ENCODE measurements at places on chromosomes 7 and 10. TPM values are rescaled to one million over a fixed set of nuclear protein-coding genes. Genes with fewer than 3 reads are reported as not detected.

- H3K4me3 ChIP-seq: no peak overlapping the region
- no peaks in the 10 kb centered on the region for H3K27me3 ChIP-seq
- no peaks in the 10 kb centered on the region for H3K36me3 ChIP-seq
- DNase-seq: peak; percentile 75
- no peak overlapping the region for H3K27ac ChIP-seq
Observed at GRCh38 chr10:101028446-101029337, 2.2 kb downstream of the PDZD7 start.

- peaks cover 8% of the 10 kb centered on the region for H3K27me3 ChIP-seq
- H3K4me3 ChIP-seq: no peak overlapping the region
- DNase-seq: peak; percentile 27
Observed at GRCh38 chr10:124262971-124263370, 155.8 kb downstream of the OAT start.

DNA sequence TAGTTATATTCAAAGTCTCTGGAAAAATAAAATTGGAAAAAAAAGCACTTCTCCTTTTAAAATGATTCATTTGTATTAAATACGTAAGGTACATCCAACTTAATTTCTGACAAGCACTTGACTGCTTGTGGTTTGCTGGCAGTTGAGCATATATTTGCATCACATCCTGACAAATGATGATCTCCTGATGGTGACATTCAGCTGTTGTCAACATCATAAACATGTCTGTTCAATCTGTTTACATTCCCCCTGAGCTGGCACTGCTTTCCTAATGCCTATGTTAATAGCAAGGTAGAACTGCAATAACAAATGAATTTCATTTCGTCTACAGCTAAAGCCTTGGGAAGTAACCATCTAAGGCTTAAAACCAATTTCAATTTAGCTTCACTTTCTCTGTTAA is 24.4 kb downstream of the TSPAN12 start:
- H3K27ac ChIP-seq: no peak overlapping the region
- no peak overlapping the region for H3K4me3 ChIP-seq
- no peaks in the 10 kb centered on the region for H3K4me1 ChIP-seq
- peaks cover 20% of the 10 kb centered on the region for H3K36me3 ChIP-seq

- DNase-seq: no peak
- peaks cover 6% of the 10 kb centered on the region for H3K27me3 ChIP-seq
- no peak overlapping the region for H3K4me3 ChIP-seq
- peaks cover 4% of the 10 kb centered on the region for H3K4me1 ChIP-seq
Observed at GRCh38 chr7:151447312-151447711, 7.4 kb upstream of the CRYGN start.

The ASB10 gene
- not detected for total RNA-seq

DNA sequence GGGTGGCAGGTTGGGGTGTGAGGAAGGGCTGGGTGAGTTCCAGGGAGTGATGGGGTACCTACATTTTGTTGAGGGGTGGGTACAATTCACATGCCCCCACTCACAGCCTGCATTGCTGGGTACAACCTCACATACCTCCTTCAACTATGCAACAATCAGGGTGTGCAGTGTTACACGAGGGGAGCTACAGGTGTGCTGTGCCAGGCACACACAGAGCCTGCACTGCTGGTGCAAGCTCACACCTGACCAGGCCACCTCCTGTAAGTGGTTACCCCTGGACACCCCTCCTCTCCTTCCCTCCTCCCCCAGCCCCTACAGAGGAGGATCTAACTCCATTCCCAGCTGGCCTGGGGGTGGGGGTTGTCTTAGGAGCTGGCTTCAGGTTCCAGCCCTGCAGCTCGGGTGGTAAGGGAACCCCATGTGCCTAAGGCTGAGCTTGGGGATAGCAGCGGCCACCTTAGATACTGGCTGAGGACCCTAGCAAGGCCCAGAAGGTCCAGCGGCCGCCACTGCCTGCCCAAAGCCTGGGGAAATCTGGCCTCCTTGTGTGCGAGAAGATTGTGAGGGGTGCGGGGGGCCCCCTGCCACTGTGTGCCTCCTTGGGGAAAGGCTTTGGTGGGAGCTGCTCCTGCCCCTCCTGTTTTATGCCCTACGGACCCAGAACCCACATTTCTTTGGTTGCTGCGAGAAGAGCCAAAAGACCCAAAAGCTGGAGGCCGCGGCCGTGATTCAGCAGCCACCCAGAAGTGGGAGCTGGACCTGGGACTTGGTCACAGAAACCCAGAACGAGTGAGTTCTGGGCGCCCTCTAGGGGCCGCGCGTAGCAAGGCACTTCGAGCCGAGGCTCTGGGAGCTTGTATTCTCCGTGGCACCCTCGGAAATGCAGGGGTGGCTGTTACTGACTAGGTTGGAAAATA is 10.8 kb downstream of the TLX1 start:
- no peaks in the 10 kb centered on the region for H3K36me3 ChIP-seq
- no peak overlapping the region for H3K4me3 ChIP-seq
- peaks cover 7% of the 10 kb centered on the region for H3K4me1 ChIP-seq

- H3K27ac ChIP-seq: no peak overlapping the region
- no peak overlapping the region for H3K4me3 ChIP-seq
- no peaks in the 10 kb centered on the region for H3K27me3 ChIP-seq
- H3K4me1 ChIP-seq: peaks cover 23% of the 10 kb centered on the region
Observed at GRCh38 chr10:110794808-110795207, 76.9 kb upstream of the PDCD4 start.

- H3K4me3 ChIP-seq: no peak overlapping the region
- peaks cover 4% of the 10 kb centered on the region for H3K4me1 ChIP-seq
- H3K27ac ChIP-seq: no peak overlapping the region
Observed at GRCh38 chr10:52814506-52814905, 41.9 kb upstream of the MBL2 start.

- no peak overlapping the region for H3K4me3 ChIP-seq
- H3K27me3 ChIP-seq: no peaks in the 10 kb centered on the region
- no peaks in the 10 kb centered on the region for H3K36me3 ChIP-seq
- no peak overlapping the region for H3K27ac ChIP-seq
- no peak for DNase-seq
- H3K4me1 ChIP-seq: peaks cover 27% of the 10 kb centered on the region
Observed at GRCh38 chr7:17626235-17626634, 314.1 kb downstream of the SNX13 start.

The NXPH1 gene
- total RNA-seq: not detected

- no peak overlapping the region for H3K27ac ChIP-seq
- no peaks in the 10 kb centered on the region for H3K4me1 ChIP-seq
- no peak for DNase-seq
- H3K36me3 ChIP-seq: peaks cover 1% of the 10 kb centered on the region
- H3K4me3 ChIP-seq: no peak overlapping the region
Observed at GRCh38 chr10:1687190-1687589, 50.1 kb downstream of the ADARB2 start.

The MYPN gene
- total RNA-seq: 0.10 TPM

GRCh38 chr7:137073571-137074325 is 205.3 kb downstream of the CHRM2 start:
- no peaks in the 10 kb centered on the region for H3K36me3 ChIP-seq
- peak overlapping the region; percentile 45 for H3K27ac ChIP-seq
- H3K4me1 ChIP-seq: peaks cover 31% of the 10 kb centered on the region
- no peaks in the 10 kb centered on the region for H3K27me3 ChIP-seq

The HMX2 gene
- not detected for total RNA-seq

DNA sequence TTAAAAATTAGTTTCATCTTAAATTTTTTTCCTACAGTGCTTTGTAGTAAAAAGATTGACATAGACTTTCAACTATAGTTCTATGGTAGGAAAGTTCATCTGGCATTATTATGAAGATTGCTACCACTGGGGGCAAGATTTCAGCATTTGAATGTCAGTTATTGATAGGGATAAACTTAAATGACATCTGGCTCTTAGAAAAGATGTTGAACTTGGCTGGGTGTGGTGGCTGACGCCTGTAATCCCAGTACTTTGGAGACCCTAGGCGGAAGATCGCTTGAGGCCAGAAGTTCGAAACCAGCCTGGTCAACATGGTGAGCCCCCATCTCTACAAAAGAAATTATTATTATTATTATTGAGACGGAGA is 1.4 kb upstream of the TRA2A start:
- DNase-seq: no peak
- no peak overlapping the region for H3K4me3 ChIP-seq
- no peaks in the 10 kb centered on the region for H3K27me3 ChIP-seq
- H3K36me3 ChIP-seq: peaks cover 2% of the 10 kb centered on the region

- H3K4me1 ChIP-seq: peaks cover 6% of the 10 kb centered on the region
- H3K27ac ChIP-seq: no peak overlapping the region
- no peak for DNase-seq
- no peaks in the 10 kb centered on the region for H3K36me3 ChIP-seq
- no peak overlapping the region for H3K4me3 ChIP-seq
- H3K27me3 ChIP-seq: no peaks in the 10 kb centered on the region
Observed at GRCh38 chr10:61804414-61804813, 97.1 kb upstream of the ARID5B start.

DNA sequence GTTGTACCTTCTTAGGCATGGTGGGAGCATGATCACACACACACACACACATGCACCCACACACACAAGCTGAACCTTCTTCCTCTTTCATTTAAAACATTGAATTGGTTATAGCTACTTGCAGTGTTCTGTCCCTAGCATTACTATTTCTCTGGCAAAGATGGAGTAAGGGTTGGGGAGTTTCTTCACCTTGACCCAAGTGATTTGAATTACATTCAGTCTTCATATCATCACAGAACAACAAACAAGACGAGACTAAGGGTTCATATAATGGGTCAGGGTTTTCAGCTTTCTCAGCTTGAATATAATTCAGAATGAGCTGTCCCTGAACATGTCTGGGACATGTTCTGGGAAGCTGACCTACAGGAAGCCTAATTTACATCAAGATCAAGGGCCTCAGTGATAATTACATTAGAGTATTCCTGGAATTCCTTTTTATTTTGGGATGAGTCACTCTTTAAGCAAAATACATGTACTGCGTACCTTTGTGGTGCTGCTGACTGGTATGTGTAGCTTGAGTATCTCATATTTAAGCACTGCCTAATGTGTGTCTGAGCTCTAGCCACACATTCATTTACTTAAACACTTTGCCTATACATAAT is 213.5 kb upstream of the TMEM229A start:
- no peak overlapping the region for H3K4me3 ChIP-seq
- H3K27ac ChIP-seq: no peak overlapping the region
- no peaks in the 10 kb centered on the region for H3K36me3 ChIP-seq
- H3K27me3 ChIP-seq: no peaks in the 10 kb centered on the region
- H3K4me1 ChIP-seq: peaks cover 27% of the 10 kb centered on the region
- DNase-seq: no peak

DNA sequence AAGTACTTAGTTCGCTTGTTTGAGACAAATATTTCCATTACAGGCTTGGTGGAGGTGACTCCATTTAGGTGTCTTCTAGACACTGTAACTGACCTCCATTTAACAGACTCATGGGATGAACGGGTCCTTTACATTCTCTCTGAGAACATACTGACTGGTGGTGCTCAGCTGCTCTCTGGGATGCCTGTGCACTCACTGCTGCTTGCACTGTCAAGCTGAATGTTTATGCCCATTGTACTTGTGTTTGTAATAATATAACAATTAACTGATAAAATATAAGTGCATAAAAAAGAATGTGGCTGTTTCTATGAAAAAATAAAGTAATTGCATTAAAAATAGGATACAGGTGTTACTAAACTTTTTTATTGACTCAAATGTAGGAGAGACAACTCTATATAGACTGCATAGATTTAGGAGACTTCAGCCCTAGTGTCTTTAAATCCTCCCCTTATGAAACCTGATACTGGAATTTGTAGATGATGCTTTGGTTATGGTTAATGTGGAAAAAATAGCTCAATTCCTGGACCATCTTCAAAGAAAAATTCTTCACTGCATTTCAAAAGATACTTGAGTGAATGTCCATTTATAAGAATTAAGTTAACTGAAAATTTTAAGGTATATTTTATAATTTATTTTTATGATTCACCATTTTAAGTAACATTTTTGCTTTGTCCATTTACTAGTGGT is 85.4 kb downstream of the CDK14 start:
- H3K36me3 ChIP-seq: no peaks in the 10 kb centered on the region
- H3K27ac ChIP-seq: no peak overlapping the region
- H3K4me1 ChIP-seq: peaks cover 59% of the 10 kb centered on the region
- DNase-seq: no peak
- no peaks in the 10 kb centered on the region for H3K27me3 ChIP-seq

The SEMA3A gene
- 0.65 TPM for total RNA-seq

GRCh38 chr10:12902135-12902572 is 99.4 kb downstream of the CCDC3 start:
- no peaks in the 10 kb centered on the region for H3K36me3 ChIP-seq
- no peak overlapping the region for H3K4me3 ChIP-seq
- no peak for DNase-seq
- H3K4me1 ChIP-seq: peaks cover 40% of the 10 kb centered on the region
- H3K27me3 ChIP-seq: no peaks in the 10 kb centered on the region
- H3K27ac ChIP-seq: no peak overlapping the region

The AOC1 gene
- total RNA-seq: not detected

The CALHM3 gene
- total RNA-seq: not detected

DNA sequence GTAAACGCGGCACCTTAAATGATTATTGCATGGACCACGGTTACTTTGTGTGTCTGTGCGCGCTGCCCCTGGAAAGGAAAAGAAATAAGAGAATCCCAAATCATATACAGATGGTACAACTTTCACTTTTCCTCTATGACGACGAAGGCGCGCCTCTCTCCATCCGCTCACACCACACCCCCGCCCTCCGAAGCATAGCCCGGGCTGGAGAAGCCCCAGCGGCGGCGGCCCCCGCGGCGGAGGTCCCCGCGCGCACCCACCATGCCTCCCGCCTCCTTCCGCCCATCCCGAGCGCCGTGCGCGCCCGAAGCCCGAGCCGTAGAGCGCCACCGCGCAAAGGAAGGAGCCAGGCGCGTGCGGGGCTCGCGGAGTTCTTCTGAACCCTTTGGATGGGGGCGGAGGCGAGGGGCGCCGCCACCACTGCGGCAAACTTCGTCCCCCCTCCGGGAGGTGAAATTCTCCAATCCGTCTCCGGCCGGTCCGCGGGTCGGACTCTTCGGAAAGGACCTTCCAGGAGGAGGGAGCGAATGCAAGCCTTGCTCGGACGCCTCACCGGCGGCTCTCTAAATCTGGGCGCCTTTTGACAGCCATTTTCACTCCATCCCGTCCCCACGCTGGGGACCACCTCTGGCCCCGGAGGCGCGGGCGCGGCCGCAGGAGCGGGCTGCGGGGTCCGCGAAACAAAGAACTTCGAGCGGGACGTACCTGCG is 588 bp downstream of the GLI3 start:
- H3K36me3 ChIP-seq: no peaks in the 10 kb centered on the region
- H3K4me1 ChIP-seq: peaks cover 55% of the 10 kb centered on the region
- no peak for DNase-seq
- peak overlapping the region; percentile 88 for H3K27ac ChIP-seq

Measured in chondrocyte (in vitro differentiated cells).